Activated CD8-positive, alpha-beta memory T cell treated with anti-CD3 and anti-CD28 coated beads for 48 hours (primary cell): ENCODE measurements at places on chromosomes 1 and 21.

DNA sequence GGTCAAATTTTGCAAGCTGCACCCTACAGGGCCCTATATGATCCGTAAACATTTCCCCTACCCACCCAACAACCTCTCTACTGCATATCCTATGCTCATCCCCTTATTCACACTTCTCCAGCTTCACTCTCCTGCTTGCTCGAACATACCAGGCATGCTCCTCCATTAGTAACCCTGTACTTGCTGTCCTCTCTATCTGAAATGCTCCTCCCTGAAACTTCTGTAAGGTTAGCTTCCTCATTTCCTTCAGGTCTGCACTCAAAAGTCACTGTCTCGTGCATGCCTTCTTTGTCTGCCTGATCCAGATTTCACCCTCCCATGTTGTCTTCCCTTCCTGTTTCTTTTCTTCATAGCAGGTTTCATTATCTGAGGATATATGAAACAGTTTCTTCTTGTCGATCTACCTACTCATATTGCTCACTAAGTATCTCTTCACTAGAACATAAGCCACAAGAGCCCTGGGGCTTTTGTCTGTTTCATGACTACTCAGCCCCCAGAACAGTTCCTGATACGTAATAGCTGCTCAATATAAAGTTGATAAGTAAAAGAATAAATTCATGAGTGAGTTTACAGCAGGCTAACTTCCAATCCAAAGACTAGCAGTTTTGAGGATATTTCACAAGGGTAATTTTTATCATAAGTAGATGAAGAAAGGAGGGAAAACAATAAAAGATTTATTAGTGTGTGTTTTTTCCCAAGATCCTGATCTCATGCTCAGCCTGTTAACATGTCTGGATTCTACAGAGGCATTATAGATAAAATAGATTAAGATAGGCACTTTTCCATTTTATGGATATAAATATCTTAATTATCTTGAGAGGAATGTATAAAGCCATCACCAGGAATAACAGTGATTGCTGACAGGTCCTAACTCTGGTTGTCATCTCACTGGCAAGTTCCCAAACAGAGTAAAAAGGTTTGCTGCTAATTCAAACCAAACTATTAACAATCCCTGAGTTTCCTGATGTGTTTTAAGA is 392.5 kb upstream of the ESRRG start:
- no peak for DNase-seq

DNA sequence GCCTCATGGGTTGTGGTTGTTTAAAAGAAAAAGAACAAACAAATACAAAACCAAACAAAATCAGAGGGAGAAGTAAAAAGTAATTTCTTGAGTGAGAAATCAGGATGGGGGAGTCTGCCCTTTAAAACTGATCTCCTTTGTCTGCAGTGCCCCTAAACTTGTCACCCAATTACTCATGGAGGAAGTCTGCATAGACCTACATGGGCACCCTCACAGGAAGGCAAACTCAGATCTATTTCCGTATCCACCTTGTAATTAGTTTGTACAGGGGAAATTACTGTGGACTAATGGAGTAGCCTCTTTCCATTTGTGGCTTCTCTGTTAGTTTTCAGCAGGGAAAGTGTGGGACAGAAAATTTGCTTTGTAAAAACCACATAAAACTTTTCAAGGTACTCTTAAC is 600.4 kb downstream of the ADGRL2 start:
- DNase-seq = no peak

DNA sequence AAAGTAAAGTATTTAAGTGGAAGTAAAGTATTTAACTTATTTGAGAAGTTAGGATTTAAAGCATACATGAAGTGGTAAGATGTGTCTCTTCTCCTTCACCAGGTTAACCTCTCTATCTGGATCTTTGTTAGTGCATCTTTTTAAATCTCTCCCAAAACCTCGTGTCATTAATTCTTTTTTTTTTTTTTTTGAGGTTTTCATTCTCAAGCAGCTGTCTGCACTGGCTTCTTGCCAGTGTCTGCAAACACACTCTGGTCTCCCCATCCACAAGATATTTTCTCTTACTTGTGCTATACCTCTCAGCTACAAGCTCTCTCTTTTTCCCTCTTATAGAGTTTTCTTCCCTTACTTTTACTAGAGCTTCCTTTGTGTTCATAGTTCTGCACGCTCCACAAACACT is 49.0 kb downstream of the CLDN17 start:
- no peak for DNase-seq

DNA sequence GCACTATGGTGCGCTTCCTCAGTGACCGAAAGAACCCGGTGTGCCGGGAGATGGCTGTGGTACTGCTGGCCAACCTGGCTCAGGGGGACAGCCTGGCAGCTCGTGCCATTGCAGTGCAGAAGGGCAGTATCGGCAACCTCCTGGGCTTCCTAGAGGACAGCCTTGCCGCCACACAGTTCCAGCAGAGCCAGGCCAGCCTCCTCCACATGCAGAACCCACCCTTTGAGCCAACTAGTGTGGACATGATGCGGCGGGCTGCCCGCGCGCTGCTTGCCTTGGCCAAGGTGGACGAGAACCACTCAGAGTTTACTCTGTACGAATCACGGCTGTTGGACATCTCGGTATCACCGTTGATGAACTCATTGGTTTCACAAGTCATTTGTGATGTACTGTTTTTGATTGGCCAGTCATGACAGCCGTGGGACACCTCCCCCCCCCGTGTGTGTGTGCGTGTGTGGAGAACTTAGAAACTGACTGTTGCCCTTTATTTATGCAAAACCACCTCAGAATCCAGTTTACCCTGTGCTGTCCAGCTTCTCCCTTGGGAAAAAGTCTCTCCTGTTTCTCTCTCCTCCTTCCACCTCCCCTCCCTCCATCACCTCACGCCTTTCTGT is 7.3 kb upstream of the PIGV start:
- no peak for DNase-seq

- DNase-seq = no peak
These were observed 20.2 kb upstream of the LRRC3 start for GRCh38 chr21:44434936-44435635.

DNA sequence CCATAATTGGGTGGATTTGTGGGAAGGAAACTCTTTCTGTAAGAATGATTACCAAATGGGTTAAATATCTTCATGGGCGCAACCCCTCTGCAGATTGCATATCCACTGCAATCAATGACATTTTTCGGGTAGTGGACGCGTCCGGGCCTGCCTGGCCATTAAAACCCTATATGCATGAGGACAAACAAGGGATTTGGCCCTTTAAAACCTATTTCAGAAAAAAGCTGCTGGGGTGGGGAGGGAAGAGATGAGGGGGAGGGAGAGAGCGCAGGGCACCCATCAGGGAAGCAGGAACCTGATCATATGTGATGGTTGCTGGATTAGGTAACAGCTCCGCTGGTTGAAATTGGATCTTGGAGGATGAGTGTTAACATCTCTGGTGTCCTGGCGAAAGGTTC is 228.8 kb downstream of the PBX1 start:
- no peak for DNase-seq

DNA sequence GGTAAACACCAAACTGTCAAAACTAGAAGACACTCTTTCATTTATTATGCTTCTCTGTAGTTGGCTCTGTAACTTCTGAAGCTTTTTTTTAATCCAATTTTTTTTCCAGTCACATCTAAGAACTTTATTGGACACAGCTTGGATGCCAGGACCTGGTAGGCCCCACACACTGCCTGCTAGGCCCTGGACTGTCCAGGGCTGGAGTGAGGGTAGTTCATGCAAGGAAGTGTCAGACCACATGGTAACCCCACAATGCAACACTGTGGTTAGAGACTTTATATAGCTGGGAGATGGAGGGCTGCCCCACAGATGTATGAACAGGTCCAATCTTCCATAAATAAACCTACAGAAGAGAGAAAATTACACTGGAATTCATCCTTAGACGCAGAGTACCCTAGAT is 7.1 kb downstream of the SLC2A1 start:
- DNase-seq = no peak
